Epithelial cell of esophagus (primary cell): ENCODE measurements at places on chromosomes 13 and 19.
A peak's percentile ranks its signal among the peaks of the same experiment; 100 is the strongest.

DNA sequence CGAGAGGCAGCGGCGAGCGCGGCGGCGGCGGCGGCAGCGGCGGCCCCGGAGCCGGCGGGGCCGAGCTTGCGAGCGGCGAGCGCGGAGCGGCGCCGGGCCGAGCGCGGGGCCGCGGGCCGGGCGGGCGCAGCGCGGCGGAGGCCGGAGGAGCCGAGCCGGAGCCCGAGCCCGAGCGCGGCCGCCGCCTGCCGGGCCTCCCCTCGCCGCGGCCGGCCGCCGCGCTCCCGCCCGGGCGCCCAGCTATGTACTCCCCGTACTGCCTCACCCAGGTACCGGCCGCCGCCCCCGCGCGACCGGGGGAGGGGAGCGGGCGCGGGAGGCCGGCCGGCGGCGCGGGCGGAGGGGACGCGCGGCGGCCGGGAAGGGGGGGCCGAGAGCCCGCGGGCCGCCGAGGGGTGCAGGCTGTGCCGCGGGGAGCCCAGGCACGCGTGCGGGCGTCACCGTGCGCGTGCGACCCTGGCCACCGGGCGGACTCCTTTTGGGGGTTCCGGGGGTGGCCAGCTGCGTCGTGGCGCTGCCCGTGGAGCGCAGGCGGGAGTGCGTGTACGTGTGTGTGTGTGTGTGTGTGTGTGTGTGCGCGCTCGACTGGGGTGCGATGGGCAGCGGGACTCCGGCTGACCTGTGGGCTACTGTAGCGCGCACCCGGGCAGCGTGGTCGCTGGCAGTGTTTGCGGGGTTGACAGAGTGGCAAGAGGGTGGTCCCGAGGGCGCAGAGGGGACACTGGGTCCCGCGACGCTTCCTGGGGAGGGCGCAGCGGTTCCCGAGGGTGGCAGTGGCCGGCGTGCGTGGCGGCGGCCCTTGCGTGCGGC is 526 bp downstream of the NFIX start:
- no peak for DNase-seq

GRCh38 chr13:61592489-61592888 is 176.8 kb upstream of the PCDH20 start:
- DNase-seq = no peak

GRCh38 chr19:1073956-1074517 is 7.1 kb downstream of the ARHGAP45 start:
- DNase-seq = no peak

DNA sequence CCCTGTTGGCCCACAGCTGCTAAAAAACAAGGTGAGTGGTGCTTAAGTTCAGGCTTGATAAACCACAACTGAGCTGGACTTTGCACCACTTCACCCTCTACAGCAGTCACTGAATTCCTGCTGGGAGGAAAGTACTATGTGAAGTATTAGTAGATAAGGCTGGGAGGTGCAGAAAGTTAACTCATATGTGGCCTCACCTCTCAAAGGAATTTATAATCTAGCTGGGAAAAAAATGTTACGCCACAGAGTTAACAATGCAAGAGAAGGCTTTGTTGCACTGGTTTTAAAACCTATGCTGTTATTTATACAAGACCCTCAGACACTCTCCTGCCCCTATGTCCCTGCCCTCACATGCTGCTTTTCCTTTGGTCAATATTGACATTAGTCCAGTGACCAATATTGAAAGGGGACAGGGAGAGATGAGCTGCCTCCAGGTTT is 60.9 kb downstream of the LIG4 start:
- peak; percentile 28 for DNase-seq

DNA sequence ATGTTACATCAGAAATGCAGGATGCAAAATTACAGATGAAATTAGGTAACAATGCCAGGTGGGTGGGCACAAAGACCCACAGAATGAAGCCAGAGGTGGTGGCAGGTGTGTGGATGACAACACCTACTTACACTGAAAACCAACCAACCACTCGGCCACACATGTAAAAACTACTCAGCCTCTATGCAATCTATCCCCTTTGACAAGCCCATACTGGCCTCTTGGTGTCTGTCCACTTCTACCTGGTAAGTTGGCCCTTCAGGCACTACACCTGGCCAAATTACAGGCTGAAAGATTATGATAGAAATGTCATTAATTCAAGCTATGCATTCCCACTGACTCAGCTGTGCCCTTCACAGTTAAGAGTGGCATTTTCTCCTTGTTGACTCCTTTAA is 50.0 kb downstream of the BRD4 start:
- peak; percentile 87 for DNase-seq

GRCh38 chr19:5050067-5050656 is 81.2 kb downstream of the KDM4B start:
- DNase-seq = no peak

DNA sequence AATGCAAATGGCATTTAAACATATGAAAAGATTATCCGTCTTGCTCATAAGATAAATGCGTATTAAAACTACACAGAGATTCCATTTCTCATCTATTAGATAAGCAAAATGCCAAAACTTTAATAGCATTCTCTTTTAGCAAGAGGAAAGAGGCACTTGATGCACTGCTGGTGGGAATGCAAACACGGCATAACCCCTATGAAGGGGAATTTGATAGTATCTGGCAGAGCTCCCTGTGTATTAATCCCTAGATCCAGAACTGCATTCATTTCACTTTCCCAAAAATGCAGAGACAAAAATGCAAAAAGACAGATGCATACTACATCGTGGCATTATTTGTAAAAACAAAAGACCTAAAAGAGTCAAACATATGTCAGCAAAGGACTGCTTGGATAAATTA is 193.6 kb upstream of the STARD13 start:
- DNase-seq = no peak

DNA sequence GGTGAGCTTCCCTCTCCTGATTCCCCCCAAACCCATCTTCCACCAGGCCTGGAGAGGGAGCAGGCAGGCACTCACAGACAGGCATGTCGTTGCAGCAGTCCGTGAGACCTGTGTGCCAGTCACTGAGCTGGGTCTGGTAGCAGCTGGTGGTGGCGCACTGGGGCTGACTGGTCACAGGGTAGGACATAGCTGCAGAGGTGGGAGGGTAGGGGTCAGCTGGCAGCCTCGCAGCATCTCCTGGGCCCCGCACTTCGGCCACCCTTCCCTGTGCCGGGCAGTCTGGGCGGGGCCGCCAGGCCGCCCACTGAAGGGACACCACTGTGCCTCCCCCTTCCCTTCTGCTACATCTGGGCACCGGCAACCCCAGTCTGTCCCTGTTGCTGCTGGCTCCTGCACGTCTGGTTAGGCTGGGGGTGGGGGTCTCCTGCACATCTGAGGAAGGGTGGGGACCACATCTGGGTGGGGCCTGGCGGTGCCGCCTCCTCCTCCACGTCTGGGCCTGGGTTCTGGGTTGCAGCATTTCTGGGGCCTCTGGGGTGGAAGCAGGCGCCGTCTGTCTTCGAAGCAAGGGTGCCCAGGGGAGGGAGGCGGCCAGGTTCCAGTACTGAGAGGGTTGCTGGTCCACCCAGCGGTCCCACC is 1.1 kb downstream of the CNFN start:
- DNase-seq = no peak

DNA sequence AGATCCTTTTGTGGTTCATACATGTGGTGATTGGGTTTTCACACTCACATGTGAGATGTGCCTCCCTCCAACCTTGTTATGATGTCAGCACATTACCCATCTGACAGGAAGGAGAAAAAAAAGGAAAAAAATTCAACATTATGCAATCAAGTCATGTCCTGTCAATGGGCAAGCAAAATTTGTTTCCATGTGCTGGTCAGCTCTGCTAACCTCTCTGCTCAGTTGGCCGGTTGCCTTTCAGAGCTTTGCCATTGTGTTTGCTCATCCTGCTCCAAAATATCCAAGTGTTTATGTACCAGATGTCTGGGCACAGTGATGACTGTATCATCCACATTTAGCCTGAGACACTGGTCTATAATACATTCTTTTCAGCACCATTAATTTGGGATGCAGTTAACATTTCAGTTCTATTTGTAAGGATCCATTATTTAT is 27.0 kb upstream of the METTL21C start:
- DNase-seq = peak; percentile 19

DNA sequence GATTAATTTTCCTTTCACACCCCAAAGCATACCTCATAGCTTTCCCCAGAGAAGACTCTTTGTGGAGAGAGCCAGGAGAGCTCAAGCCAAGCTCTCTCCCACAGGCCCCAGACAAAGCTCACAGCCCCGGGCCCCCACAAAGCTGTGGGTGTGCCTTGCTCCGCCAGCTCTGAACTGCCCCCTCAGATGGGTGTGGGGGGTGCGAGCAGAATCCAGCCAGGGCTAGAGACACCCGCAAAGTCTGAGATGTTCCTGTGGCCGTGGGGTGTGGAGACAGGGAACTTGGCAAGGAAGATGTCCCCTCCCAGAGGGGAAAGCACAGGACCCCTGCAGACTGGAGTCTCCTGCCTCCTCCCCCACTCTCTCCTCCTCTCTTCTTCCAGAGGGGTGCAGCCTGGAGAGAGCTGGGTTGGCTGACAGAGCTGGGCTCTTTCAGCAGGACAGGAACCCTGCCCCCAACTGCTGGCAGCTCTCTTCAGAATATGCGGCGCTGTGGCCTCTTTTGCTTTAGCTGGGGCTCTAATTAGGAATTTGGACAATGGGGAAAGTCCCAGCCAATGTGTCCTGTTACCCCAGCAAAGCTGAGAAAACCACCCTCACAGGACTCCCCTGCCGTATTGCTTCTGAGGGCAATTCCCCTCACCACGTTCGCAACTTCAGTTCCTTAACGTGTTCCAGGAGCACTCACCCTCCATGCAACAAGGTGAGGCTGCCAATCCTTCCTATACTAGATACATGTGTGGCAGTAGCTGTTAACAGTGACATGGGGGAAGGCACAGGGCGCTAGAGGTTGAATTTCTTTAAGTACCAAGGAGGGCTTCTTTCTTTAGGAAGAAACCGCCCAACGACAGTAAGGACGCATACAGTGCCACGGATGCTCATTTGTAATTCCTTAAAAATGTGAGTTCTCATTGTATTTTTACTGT is 170.0 kb downstream of the COL4A1 start:
- no peak for DNase-seq

- peak; percentile 71 for DNase-seq
Measured at GRCh38 chr13:101398191-101398590, 18.1 kb downstream of the NALCN start.

GRCh38 chr13:43749503-43749902 is 37.3 kb downstream of the ENOX1 start:
- DNase-seq = peak; percentile 11

- DNase-seq = no peak
Measured at GRCh38 chr13:24093047-24093446, 67.5 kb upstream of the SPATA13 start.

DNA sequence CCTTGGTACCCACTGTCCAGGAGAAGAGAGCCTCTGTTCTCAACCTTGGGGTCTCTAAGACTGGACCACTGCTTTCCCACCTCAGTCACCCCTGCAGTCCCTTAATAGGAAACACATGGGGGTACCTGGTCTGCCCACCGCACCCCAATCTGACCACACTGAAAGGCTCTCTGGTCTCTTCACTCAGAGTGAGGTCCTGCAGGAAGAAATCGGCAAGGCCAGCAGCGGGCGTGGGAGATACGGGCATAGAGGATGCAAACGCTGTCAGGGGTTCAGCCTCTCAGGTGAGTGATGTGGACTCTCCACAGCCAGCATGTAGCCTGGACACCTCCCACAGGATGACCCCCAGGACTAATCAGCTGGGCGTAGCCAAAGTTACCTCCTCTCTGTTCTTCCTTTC is 3.5 kb downstream of the SIGLEC9 start:
- DNase-seq = no peak

DNA sequence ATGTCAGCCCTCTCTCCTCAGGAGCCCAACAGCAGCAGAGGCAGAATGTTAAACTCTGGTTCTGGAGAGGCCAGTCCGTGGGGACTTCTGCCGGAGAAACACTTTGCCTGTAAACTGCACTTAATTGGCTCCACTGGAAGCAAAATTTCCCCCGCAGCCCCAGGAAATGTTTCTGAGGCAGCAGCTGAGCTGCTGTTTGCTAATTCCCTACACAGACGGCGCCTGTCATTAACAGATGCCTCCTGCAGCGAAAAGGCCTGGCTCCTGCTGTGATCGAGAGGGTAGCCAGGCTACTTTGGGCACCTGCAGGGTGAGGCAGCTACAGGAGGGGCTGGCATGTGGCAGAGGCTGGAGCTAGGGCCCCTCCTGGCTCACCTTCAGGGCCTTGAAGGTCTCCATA is 5.2 kb upstream of the TM6SF2 start:
- DNase-seq = no peak

GRCh38 chr19:23525276-23525852 is 130.1 kb upstream of the ZNF91 start:
- no peak for DNase-seq

DNA sequence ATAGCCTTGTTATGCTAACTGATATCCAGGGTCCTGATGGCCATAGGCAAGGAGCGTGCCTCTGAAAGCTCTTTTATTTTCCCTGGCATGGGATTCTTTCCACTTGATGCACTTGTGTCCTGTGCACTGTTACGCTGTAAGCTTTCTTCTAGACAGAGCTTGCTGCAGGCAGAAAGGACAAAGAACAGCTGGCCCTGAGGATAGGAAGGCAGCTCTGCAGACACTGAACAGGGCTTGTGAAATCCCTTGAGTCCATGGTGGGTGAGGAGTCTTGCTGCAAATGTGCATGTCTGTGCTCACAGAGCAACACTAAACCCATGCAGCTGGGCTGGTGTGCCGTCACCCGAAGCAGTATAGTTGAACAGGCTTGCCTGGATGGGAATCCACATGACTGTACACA is 126.6 kb downstream of the AKAP11 start:
- DNase-seq = peak; percentile 22

DNA sequence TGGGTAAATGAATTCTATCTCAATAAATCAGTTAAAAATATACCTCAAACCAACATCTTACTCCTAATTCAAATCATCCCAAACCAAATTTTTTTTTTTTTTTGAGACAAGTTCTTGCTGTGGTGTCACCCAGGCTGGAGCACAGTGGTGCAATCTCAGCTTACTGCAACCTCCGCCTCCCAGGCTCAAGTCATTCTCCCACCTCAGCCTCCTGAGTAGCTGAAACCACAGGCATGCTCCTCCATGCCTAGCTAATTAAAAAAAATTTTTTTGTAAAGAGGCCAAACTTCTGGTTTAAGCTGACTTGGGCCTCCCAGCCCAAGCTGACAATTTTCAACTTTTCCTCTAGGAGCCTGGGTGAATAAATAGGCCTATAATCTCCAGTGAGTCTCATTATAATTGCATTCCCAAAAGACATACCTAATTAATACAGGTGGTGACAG is 22.1 kb upstream of the OLFM2 start:
- DNase-seq = no peak

DNA sequence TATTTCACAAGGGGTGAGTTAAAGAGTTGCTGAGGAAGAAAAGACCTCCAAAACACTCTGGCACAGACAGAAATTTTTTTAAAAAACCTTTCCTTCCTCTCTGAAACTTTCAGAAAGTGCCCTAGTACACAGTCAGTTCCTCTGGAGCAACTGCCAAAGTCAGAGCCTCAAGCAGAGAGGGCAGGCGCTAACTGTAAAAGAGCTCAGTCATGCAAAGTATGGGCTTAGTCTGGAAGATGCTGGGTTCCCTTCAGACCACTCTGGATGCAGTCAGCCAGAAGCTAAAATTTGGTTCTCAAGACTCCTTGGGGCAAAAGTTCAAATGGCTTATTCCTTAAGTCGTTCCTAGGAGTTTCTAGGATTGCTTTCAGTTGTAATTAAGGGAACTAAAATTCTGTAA is 671.6 kb downstream of the PCDH9 start:
- no peak for DNase-seq
